CD4-positive, alpha-beta memory T cell (primary cell): ENCODE measurements at places on chromosomes 3 and 15. TPM values are rescaled to one million over a fixed set of nuclear protein-coding genes. Genes with fewer than 3 reads are reported as not detected.

The RHCG gene
- not detected for total RNA-seq

The RLBP1 gene
- not detected for total RNA-seq

The TMA7 gene
- 309 TPM for total RNA-seq

DNA sequence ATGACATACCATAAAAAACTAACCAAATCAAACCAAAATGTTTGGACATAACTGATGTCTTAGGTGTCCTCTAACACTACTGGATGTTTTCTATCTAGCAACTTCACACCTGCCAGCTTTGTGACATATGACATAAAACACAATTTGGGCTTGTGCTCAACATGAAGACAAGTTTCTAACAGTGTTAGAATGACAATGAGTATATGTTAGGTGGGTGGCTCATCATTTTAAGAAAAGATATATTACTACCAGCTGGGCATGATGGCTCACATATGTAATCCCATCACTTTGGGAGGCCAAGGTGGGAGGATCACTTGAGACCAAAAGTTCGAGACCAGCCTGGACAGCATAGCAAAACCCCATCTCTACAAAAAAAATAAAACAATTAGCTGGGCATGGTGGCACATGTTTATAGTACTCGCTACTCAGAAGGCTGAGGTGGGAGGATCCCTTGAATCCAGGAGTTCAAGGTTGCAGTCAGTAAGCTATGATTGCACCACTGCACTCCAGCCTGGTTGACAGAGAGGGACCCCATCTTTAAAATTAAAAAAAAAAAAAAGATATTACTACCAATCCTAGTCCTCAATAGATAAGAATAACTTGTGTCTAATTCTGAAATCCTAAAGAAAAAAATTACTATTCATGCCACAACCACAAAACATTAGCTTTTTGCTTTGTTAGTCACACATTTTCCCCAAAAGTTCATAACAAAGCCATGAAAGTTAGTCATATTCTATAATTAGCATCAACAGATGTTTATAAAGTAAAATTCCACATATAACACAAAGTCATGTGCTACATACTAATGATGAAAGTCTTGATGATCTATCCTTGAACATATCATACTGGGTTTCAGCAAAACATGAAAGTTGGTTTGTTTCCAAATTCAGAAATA lies 59.9 kb downstream of the LRRFIP2 start:
- no peaks in the 10 kb centered on the region for H3K27me3 ChIP-seq
- no peak for DNase-seq
- H3K27ac ChIP-seq: no peak overlapping the region
- no peaks in the 10 kb centered on the region for H3K4me1 ChIP-seq
- H3K4me3 ChIP-seq: no peak overlapping the region

The CFAP100 gene
- not detected for total RNA-seq
